Cerebellar nuclear complex (tissue), 1 donor: ENCODE measurements at places on chromosomes 16 and 17.

DNA sequence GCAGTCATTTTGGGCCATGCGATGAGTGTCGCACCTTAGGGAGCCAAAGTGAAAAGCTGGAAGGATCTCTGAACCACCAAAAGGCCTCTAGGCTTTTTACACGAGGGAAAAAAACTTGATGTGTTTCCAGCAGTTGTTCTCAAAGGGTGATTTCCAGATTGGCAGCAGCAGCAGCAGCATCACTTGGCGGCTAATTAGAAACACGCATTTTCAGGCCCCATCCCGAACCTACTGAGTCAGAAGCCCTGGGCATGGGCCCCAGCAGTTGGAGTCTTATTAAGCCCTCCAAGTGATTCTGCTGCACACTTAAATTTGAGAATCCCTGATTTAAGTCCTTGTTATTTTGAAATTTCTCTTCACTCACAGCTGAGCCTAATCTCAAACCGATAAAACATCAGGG lies 25.3 kb upstream of the PYY start:
- no peak for DNase-seq

DNA sequence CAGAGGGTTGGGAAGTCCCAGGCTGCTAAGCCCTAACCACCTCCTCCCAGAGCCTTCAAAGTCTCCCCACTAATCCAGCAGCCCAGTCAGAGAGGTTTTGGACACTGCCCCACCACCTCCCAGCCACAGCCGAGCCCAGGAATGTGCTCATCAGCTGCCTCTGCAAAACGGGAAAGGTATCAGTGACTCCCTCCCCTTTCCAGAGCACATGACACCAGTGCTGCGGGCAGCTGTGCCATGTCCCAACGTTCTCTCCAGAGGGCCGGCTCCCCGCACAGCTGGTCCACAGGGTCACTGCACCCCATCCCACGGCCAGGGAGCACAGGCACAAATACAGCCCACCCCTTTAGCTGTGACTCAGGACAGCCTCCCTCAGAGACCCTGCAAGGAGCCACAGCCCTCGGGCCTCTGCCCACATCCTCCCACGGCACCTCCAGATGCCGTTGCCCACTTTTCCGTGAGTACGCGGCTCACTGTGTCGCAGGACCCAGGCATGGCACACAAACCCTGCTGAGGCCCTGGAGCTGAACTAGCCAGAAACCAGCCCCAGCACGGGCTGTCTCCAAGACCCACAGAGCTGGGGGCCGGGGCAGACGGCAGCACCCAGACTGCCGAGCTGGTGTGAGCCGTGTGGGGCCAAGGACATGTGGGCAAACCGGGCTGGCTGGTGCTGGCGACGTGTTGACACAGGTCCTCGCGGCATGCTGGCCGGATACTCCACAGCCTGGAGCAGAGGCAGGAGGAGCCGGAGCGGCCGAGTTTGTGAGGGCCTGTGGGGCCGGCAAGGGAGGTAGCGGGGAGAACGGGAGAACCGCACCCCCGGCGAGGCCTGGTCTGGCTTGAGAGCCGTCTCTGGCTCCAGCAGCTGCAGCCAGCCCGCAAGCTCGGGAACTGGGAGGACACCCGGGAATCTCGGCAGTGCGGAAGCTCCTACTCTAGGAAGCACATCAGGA lies 6.3 kb upstream of the PPP1R27 start:
- no peak for DNase-seq

DNA sequence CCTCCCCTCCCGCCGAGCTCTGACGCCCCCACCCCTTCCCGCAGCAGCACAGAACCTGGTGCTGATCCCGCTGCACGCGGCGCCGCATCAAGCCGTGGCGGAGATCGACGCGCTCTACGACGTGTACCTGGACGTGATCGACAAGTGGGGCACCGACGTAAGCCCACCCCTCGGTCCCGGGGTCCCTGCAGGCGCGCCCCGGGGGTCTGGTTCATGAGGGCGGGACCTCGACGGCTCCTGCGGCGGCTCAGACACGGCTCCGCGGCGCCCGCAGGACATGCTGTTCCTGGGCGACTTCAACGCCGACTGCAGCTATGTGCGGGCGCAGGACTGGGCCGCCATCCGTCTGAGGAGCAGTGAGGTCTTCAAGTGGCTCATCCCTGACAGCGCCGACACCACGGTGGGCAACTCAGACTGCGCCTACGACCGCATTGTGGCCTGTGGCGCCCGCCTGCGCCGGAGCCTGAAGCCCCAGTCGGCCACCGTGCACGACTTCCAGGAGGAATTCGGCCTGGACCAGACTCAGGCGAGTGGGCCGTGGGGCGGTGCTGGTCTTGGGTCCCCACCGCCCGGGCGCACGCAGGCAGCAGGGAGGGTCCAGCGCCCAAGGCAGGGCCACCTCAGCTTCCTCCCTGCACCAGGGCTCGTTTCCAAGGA lies 1.4 kb downstream of the DNASE1L2 start:
- DNase-seq = no peak

DNA sequence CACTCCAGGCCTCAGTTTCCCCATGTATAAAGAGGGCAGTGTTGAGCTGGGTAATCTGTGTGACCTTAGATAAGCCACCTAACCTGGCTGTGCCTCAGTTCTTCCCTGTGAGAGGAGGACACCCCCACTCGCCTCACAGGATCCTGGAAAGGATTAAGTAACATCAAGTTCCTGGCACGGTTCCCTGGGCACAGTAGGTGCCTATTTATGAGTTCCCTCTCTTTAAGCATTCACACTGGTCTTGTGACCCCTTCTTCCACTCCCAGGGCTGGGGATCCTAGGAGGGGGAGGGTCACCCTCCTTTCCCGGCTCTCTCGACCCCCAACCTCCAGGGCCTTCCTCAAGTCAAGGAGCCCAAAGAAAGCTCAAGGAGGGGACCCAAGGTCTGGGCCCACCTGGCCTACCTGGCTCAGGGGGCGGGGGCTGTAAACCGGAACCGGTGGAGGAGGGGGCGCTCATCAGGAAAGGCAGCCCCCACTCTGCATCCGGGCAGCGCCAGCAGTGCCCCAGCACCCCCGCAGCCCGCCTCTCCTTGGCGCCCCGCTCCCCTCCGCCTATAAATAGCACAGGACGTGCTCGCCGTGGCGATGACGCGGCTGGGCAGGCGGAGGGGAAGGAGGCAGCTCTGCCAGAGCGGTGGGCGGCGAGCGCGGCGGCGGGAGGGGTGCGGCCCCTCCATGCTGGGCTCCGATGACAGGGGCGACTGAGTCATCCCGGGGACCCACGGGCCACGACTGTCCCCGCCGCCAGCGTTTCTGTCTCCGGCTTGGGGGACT lies 9.4 kb downstream of the RPL19 start:
- DNase-seq = no peak

DNA sequence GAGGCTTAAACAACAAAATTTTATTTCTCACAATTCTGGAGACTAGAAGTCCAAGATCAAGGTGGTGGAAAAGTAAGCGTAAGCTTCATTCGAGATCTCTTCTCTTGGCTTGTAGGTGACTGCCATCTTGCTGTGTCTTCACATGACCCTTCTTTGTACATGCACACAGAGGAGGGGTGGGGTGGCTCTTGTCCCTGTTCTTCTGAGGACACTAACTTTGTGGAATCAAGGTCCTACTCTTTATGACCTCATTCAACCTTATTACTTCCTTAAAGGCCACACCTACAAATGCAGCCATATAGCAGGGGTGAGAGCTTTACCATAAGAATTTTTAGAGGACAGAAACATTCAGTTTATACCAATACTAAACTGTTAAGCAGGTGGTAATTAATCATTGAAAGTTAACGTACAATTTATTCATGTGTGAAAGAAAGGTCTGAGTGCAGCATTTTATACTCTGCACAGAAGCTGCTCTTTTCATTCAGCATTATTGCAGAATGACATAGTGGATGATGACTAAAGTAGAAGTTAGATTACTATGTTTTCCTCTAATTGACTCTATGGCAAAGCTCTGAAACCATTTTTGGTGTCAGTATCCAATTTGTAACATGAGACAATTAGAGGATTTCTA lies 139.9 kb upstream of the HLF start:
- DNase-seq = no peak

- DNase-seq = no peak
Measured at GRCh38 chr17:8055851-8056231, 17.0 kb downstream of the ALOX15B start.
